ENCODE measurements at places on chromosomes 6 and 20.

DNA sequence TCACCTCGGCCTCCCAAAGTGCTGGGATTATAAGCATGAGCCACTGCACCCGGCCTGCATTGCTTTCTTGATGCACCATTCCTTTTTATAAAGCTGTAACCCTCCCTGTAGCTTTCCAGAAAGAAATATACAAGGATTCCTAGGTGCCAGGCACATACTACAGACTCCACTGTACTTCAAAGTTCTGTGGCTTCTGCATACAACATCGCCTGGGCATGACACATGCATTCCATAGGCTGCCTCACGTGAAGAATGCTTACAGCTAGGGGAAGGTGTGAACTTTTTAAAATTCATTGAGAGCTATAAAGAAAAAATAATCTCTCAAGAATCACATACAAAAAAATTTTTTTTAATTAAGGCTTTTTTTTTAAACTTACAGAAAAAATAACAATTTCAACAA lies 50.2 kb downstream of the TRAM2 start:
- DNase-seq = no peak

DNA sequence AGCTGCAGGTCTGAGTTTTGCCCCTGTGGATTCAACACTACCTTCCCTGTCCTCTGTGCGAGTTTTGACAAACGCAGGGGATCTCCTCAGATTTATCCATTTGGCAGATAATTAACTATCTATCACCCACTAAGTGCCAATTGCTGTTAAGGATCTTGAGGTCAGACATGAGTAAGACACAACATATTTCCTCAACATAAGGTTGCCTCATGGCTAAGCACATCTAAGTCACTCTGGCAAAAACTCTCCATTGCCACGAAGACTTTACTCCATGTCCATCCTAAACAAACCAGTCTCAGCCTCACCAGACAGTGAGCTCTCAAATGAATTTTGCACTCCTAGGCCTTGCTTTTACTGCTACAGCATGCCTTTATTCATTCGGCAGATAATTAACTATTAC lies 408.4 kb downstream of the MAFB start:
- no peak for DNase-seq

GRCh38 chr6:157314705-157315321 lies 8.5 kb downstream of the TMEM242 start:
- DNase-seq = peak; percentile 67

DNA sequence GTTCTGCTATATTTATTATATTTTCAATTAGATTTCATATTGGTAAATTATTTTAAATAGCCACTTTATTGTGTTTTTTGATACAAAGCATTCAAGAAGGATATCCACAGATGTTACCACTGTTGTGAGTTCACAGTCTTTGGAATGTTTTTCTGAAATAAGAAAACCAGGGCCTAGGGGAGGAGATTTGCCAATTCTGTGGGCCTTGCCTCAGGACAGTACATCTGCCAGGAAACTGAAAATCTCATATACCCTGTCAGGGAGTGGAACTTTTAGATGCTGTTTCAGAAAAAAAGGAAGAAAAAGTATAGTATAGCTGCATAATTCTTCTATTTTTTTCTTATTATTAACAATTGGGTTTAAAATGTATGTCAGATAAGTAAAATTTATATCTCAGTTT lies 995.9 kb upstream of the ADGRB3 start:
- no peak for DNase-seq

- DNase-seq = no peak
Observed at GRCh38 chr6:42350911-42351310, 100.8 kb downstream of the TRERF1 start.

- DNase-seq = no peak
Observed at GRCh38 chr6:28125401-28125800, 992 bp downstream of the ZSCAN16 start.

DNA sequence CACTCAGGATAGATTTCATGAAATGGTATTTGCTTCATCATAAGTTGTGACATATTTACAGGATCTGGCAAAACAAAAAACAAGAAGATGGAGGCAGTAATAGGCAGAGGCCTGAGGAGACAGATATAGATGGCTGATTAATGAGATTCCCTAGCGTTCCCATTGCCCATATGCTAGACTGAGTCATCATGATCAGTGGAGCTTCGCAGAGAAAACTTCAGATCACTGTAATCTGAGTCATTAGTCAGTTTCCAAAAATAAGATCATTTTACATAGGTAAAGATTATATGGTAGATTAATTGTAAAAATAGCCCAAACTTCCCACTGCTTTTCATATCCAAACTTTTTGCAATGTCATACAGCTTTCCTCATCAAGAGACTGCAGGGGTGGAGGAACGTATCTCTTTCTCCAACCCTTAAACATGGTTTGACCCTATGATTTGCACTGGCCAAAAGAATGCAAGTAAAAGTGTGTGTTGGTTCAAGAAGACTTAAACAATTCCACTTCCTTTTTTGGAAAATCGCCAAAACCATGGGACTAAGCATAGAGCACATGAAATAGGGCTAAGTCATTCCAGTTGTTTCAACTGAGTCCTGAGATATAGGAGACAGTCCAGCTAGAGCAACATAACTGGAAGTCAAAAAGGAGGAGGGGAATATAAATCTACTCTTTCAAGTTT lies 626.0 kb downstream of the RNF144B start:
- no peak for DNase-seq

GRCh38 chr6:153840039-153840850 lies 198.8 kb upstream of the OPRM1 start:
- no peak for DNase-seq

DNA sequence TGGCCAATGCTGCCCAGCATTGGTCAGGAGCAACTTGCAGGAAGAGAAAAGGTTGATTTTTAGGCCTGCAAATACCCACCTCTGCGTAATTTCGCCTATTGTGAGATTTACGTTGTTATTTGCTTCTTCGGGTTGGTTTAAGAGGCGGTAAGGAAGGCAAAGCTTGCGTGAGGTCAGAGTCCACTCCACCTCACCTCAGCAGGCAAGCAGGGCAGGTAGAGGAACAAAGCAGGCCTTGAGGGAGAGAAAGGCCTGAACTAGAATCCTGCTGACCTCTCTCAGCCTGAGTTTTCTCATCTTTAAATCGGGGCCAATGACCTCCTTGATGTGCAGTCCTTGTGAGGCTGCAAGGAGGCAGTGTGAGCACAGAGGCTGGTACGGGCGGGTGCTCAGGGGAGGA lies 239.1 kb downstream of the CDC5L start:
- DNase-seq = no peak

DNA sequence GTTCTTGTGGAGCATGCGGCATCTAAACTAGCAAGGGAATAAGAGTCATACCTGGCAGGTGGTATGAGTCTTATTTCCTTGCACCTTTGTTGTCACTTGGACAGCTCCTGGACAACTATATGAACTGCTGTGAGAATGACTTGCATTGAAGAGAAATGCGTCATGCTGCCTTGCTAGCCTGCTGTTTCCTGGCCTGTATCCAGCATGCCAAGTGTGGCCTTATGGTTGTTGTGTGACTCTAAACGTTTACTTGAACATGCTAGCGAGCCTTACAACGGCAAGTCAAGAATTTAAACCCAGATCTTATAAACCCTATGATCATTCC lies 90.4 kb downstream of the CEP162 start:
- no peak for DNase-seq

DNA sequence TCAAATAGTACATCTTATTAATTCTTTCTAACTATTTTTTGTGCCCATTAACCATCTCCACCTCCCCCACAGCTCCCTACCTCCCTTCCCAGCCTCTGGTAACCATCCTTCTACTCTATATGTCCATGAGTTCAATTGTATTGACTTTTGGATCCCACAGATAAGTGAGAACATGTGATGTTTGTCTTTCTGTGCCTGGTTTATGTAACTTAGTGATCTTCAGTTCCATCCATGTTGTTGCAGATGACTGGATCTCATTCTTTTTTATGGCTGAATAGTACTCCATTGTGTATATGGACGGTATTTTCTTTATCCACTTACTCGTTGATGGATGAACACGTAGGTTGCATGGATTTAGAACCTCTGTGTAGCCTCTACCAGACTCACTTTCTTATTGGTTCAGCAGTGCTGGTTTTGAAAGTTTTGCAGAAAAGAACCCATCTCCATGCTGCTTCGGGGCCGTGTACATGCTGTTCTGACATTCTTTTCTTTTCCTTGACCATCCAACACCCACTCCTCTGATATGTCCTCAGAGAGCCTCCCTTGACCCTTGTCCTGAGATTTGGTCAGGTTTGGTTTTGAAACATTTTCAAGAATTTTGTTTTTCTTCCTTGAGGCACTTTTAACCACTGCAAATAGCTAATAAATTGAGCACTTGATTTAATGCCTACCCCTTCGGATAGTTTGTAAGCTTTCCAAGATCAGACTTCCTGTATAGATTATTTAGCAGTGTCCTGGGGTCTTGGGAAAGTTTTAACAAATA lies 231.2 kb upstream of the ZFP64 start:
- DNase-seq = no peak

GRCh38 chr6:37668251-37668650 lies 29.4 kb downstream of the MDGA1 start:
- DNase-seq = no peak

GRCh38 chr20:59725476-59726280 lies 121.3 kb downstream of the PHACTR3 start:
- DNase-seq = no peak

GRCh38 chr6:79423216-79423615 lies 114.0 kb downstream of the LCA5 start:
- DNase-seq = no peak

GRCh38 chr6:167737205-167737830 lies 89.4 kb upstream of the AFDN start:
- no peak for DNase-seq

DNA sequence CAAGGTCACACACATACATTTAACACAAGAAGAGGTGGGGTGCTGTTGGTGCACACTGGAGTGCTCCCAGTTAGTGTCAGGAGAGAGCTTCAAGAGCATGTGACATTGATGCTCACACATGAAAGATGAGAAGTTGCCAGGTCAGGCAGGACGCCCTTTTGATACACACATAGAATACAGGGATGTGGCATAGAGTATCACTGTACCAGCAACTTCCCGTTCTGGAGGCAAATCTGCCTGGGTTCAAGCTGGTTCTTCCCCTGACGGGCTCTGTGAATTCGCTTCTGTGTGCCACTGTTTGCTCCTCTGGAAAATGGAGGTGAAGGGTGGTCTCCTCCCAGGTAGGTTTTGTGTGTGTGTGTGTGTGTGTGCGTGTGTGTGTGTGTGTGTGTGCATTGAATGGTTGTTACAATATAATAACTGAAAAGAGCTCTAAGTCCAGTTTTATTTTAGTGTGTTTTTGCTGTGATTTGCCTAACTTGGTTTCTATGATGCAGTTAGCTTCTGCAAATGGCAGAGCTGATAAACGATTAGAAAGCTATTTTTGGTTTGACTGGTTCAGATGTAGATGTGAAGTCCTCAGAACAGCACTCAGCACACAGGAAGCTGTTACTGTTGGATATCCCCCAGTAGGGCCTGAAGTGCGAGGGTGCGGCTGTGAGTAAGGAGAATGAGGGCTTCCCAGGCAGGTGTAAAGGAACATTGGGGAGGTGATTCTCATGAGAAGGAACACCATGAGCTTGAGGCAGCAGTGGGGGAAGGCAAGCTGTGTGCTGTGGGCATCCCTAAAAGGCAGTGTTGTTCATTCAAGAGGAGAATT lies 53.4 kb downstream of the HIVEP1 start:
- no peak for DNase-seq

DNA sequence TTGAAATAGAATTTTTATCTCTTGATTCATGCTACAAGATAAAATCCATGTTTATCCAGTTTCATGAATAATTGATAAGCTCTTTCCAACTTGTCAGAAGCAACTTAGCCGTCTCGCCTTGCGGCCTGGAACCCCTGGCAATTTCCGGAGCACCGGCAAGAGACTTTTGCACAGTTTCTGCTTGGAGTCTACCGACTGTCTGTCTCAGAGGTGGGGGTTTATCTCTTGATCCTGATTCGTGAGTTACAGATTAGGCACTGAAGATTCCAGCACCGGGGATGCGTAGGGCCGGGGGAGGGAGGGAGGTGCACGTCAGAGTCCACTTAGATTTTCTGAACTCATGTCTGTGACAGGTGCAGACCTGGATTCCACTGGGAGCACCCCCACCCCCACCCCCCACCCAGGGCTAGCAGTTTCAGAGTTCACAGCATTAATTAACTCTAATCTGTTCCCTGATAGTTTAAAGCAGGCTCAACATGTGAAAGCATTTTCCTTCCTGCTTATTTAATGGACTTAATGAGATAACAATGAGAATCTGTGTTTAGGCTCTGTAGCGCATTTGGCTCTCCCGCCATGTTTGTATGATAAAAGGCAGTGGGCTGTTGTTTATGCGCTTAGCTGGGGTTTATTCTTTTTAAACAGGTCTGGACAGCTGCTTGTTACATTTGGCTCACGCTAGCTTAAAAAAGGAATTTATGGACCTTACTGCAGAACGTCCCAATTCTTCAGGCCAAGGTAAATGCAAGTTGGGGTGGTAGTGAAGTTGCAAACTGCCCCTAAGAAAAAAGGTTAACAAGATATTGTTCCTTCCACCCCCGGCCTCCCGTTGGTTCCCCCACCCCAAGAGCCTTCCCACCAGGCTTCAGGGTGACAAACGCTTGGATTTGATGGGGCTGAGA lies 8.1 kb upstream of the APCDD1L start:
- DNase-seq = no peak

GRCh38 chr6:96520171-96521115 lies 1.2 kb upstream of the UFL1 start:
- no peak for DNase-seq

GRCh38 chr6:108105571-108105970 lies 31.0 kb upstream of the OSTM1 start:
- DNase-seq = no peak

DNA sequence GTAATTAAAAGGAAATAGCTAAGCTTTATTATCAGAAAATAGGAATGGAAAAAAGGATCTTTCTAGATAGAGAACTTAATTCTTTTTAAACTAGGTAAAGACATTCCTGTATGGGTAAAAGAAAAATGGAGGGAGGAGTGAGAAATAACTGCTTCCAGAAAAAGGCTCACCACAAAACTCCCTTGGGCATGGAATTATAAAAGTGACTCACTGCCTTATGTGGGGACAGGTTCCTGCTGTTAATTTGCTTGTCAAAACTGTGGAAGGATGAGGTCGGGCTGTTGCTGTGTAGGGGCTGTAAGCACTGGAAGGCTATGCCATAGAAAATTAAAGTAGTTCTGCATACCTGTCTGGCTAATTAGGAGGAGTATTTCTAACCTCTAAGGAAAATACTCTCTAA lies 158.7 kb downstream of the UBE3D start:
- no peak for DNase-seq

DNA sequence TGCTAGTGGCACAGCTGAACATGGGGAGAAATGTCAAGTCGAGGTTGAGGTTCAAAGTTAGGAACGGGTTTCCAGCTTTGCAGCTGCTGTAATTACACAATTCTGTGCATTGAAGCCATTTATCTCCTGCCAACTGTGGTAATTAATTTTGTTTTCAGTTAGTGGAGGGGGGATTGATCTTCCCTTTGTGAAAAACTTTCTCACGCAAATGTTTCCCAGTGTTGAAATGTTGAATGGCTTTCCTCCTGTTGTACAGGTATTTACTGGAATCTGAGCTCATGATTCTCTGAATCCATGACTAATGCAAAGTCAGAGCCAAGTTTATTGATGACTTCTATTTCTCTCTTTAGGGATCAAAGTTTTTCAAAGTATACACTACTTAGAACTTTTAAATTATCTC lies 198.4 kb upstream of the SLC35B3 start:
- DNase-seq = no peak

- peak; percentile 60 for DNase-seq
Observed at GRCh38 chr6:30684386-30685156, 1.9 kb downstream of the PPP1R18 start.

Measured in CD4-positive, alpha-beta T cell treated with Interleukin-2 at 100 ng/mL for 4 hours (primary cell).